ENCODE measurements at places on chromosomes 2 and 18.

GRCh38 chr2:141515931-141516330, 614.9 kb downstream of the LRP1B start:
- no peak for DNase-seq

- DNase-seq, result no peak
Observed at GRCh38 chr2:42236911-42237310, 67.8 kb downstream of the EML4 start.

DNA sequence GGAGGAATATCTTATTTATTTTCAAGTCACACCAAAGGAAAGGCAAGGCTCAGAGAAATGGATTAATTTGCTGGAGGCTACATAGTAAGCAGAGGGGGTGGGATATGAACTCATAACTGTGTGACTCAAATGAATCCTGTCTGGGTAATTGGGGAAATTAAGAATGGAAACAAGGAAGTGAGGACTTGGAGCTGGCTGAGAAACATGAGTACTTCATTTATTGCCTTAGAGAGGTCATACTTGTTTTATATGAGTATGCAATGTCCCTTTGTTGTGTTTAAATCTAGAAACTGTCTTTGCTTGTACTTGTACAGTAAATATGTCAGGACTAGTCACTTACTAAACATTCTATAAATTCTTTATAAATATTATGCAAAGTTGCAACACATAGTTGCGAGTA, 2166.7 kb upstream of the PIK3C3 start:
- DNase-seq, result no peak

DNA sequence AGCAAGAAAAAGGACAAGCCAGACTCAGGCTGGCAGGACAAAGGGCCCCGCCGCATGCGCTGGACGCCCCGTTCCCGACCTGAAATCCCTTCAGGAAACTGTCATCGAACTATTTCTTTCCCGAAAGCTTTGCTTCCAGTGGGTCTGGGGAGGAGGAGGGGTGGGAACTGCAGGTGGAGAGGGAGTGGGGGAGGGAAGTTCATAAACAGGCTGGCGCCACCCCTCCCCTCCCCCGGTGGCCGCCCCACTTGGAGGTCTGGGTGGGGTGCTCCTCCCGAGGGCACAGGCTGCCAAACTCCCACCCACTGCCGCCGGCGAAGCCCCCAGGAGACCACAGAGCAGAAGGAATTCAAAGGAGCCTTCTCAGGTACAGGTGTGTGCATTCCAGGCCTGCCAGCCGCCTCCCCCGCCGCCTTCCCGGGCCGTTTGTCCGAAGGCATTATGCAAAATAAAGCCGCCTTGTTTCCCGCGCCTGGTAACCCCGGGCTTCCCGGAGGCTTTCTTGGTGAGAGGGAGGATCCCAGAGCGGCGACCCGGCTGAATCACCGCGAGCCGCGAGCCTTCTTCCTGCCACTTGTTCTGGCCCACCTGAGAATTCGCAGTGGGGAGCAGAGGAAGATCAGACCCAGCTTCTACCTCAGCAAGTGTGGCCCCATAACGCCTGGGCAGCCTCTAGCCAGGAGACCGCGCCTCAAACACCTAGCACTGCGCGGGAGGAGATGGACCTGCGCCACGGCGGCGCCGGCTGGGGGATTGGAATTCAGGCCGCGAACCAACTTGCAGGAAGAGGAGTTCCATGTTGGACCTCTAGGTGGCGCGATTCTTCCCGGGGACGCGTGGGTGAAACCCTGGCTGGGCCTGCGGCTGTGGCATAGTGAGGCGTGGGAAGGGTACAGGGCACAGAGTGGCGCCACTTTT, 101.9 kb downstream of the FOXI3 start:
- no peak for DNase-seq

DNA sequence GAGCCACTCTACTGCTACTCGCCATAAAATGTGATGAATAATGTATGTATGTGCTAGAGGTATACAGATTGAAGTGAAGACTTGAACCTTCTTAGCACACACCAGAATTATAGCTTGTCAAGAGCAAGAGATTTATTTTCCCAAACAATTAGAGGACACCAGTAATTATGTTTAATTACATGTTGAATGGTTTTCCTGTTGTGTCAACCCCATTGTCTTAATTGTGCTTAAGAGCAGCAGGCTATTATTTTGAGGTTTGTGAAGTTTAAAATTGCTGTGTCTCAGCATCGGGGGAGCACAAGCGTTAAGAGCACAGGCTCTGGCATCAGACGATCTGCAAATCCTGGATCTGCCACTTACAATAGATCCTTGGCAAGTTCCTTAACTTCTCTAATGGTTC, 29.0 kb downstream of the KIF5C start:
- DNase-seq, result peak; percentile 83
